ENCODE measurements at places on chromosomes 16 and 17. TPM values are rescaled to one million over a fixed set of nuclear protein-coding genes. Genes with fewer than 3 reads are reported as not detected.

Gene BIRC5
- polyA plus RNA-seq, result 0.25 TPM

Gene MYADML2
- polyA plus RNA-seq, result not detected

Gene CBLN1
- not detected for polyA plus RNA-seq

Gene CDRT4
- 0.50 TPM for polyA plus RNA-seq
